ENCODE measurements at places on chromosomes 7 and 10.

DNA sequence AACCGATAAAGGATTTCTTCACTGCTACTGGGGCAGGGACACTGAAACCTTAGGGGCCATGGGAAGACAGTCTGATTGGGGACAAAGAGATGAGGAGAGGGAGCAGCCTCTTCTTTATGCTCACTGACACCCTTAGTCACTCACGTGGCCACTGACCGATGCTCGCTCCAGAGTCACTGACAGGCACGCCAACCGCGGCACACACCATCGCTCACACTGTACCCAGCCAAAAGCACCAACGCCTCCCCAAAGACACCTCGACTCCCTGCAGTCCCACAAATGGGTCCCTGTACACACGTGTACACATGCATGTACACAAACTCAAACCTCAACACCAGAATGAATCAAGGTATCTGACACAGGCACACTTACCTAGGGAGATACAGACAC is 35.3 kb upstream of the SLF2 start:
- DNase-seq: no peak

GRCh38 chr10:31819391-31819820 is 109.2 kb downstream of the ARHGAP12 start:
- DNase-seq: no peak

- no peak for DNase-seq
Observed at GRCh38 chr7:229184-229964, 37.0 kb downstream of the FAM20C start.

DNA sequence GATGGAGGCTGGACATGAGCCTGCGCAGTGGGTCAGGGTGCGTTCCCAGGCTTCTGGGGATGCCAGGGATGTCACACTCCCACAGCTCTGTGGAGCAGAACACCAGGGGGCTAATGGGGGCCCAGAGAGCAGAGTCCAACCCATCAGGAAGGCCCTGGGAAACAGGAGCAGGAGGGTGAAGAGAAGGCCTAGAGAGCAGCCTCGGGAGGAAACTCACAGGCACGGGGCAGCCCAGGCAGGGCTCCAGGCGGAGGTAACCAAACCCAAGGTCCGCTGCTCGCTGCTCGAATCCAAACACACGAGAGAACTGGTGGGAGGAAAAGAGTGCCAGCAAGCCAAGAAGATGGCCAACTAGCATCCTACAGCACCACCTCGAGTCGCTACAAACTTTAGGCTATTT is 130.7 kb upstream of the LANCL2 start:
- no peak for DNase-seq

DNA sequence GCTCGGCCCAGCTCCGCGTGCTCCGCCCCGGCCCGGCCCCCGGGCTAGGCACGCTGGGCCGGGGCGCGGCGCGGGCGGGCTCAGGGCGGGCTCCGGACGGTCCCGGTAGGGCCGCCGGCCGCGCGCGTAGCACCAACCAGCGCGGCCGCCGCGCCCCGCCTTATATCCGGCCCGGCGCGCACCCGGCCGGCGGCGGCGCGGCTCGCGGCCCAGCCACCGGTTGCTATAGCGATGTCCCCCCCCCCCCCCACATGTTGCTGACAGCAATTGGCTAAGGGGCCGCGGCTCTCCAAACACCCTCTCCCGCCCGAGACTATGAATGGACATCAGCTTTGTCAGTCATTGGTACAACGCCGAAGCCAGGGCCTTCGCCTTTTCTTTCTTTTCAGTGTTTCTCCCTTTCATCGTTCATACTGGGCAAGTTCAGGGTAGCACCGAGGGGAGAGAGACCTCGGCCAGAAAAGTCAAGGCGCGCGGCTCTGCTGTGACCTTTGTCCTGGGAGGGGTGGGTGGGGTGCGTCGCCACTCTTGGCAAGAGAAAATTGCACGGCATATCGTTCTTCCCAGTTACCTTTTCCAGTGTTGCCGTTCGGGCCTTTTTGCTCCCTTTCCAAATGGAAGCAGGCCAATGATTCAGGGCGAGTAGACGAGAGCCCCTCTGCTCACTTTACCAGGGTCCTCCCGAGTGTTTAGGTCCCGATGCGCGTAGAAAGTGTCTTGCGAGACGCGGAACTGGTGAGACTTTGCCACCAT is 354.2 kb downstream of the DNAJB6 start:
- DNase-seq: no peak

- no peak for DNase-seq
Observed at GRCh38 chr10:57119684-57120083, 758.6 kb upstream of the ZWINT start.

- peak; percentile 95 for DNase-seq
Observed at GRCh38 chr7:7182156-7183060, at the start of gene C1GALT1. Gene C1GALT1, plus strand, starts transcription at chr7:7182544. Its CDS starts 51,776 bp downstream, at chr7:7234320.

DNA sequence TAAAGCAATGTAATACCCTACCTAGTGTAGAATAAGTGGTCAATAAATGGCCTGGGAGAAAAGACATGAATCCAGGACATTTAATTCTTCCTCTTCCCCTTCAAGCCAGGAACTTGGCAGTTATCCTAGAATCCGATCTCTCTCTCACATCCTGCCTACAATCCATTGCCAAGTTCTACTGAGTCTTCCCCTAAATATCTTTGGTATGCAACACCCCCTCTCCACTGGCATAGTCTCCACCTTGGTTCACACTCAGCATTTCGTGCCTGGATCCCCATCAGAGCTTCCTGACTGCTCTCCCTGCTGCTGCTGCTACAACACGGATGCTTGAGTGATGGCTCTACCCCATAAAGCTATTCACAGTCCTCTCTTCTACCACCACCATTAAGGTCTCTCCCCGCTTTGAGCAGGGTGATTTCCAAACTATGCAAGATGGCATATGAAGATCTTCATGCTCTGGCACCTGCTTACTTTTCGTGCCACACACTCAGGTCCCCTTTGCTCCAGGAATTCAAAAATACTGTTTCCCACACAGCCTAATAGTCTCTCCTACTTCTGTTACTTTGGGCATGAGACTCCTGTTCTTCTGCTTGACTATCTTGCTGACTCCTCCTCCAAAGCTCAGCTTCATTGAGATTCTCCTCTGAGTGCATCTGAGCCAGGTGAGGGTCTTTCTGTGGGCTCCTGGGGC is 4.8 kb downstream of the ANK3 start:
- no peak for DNase-seq

DNA sequence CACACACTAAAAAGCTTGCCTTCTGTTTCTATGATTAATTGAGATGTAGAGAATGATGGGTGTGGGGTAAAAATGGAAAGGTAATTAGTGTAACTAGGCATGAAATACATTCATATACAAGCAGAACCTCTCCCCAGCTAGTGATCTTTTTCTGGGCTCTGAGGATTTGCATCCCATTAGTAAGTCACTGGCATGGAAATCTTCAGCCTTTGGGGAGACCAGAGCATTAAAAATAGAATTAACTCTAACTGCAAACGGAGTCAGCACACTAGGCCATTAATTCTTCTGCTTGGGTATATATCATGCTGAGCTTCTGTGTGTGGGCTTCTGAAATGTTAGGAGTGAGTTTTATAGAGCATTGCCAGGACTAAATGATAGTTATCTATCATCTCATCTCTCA is 128.9 kb downstream of the HDAC9 start:
- no peak for DNase-seq

- DNase-seq: no peak
Observed at GRCh38 chr7:18565337-18565736, 69.8 kb downstream of the HDAC9 start.

DNA sequence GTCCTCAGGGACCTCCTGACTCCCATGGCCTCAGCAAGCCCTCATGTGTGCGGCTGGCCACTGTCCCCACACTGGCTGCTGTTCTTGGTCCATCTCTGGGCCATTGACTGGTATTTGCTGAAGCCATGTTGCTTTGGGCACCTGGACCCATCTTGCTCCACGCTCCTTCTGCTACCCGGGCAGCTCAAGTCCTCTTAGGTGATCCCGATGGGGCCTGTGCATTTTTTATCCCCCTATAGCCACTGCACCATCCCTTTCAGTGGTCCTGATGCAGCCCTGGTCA is 16.7 kb downstream of the RAMP3 start:
- no peak for DNase-seq

- DNase-seq: no peak
Observed at GRCh38 chr10:80489371-80490112, 35.4 kb downstream of the TSPAN14 start.

GRCh38 chr10:22539579-22540298 is 174.6 kb downstream of the PIP4K2A start:
- DNase-seq: no peak

DNA sequence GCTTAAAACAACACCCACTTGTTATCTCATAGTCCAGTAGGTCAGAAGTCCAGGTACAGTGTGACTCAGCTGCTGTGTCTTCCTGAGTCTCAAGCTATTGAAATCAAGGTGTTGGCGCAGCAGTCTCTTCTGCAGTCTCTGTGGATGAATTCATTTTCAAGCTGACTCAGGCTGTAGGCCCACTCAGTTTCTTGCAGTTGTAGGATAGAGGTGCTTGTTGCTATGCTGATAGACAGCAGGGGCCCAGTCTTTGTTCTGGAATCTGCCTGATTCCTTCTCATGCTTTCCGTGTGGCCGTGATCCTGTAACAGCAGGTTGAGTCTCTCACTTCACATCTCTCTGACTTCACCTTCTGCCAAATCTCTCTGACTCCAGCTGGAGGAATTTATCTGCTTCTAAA is 400.4 kb upstream of the POM121L12 start:
- no peak for DNase-seq

DNA sequence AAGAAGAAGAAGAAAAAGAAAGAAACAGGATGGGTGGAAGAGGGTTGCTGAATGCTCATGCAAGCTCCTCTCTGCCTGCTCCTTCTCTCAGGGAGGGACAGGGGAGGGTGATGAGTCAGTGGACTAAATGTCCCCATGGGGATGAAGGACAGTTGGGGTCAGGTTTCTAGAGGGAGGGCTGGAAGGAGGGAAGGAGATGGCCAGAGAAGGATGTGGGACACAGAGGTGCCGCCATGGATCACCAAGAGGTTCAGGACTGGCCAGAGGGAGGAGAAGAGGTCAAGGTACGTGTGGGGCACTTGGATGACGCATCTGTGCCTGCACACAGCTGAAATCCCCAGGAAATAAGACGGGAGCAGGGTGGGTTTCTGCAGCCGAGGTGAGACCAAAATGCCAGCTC is 88.9 kb upstream of the GTF2I start:
- no peak for DNase-seq

DNA sequence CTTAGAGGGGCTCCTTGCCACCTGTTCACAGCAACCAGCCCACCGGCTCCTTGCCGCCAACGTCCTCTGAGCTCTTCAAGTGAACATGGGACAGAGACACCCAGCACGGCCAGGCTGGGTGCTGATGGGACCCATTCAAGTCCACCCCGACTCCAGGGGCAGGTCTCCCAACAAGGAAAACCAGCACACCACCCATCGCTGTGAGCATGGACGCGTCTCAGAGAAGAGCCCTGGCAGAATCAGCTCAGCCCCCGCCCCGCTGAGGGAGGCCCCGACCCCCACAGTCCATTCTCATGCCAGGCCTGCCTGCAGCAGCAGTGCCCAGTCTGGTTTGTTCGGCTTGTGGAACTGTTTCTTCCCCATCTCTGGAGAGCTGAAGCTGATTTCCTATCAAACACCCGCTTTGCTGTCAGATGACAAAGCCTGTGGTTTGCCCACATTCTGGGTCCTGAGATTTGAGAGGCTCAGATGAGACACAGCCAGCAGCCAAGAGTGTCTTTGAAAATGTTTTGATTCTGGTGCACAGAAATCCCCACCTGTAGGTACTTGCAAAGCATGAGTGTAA is 216.6 kb downstream of the ZMYND11 start:
- no peak for DNase-seq

DNA sequence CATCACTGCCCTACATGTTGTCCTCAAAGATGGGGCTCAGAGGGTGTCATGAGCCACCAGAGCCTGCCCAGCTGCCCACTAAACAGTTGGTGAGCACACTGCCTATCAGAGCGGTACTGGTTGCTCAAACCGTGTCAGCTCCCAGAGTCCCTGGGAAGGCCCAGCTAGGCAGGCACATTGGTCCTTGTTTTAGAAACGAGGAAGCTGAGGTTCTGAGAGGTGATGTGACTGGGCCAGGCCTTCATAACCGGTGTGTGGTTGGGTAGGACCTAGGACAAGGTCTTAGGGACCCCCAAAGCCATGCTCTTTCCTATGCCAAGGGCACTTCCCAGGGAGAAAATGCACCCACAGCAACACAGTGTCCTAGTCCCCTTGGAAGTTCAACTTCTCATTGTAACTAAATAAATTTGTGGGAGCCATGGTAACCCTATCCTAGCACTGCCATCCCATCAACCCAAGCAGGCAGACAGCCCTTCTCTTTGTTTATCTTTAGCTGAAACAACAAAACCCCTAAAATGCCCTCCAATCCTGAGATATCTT is 174.7 kb upstream of the PDE1C start:
- DNase-seq: no peak

DNA sequence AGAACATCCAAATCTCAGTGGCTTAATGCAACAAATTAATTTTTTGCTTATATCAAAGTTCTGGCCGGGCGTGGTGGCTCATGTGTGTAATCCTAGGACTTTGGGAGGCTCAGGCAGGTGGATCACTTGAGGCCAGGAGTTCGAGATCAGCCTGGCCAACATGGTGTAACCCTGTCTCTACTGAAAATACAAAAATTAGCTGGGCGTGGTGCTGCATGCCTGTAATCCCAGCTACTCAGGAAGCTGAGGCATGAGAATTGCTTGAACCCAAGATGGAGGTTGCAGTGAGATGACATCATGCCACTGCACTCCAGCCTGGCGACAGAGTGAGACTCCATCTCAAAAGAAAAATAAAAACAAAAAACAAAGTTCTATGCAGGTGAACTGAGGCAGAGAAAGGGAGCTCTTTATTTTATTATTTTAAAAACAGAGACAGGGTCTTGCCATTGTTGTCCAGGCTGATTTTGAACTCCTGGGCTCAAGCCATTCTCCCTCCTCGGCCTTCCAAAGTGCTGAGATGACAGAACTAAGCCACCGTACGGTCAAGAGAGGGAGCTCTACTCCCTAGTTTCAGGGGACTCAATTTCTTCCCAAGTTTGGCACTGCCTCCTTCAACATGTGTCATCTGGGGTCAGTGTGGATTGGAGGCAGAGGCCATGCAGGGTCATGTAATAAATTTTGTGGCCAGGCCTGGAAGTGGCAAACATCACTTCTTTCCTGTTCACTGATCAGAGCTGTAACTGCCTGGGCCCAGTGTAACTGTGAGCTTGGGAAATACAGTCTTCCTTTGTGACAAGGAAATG is 2.4 kb downstream of the ADCK2 start:
- DNase-seq: no peak

GRCh38 chr10:12193193-12193592 is 2.5 kb downstream of the NUDT5 start:
- DNase-seq: no peak

DNA sequence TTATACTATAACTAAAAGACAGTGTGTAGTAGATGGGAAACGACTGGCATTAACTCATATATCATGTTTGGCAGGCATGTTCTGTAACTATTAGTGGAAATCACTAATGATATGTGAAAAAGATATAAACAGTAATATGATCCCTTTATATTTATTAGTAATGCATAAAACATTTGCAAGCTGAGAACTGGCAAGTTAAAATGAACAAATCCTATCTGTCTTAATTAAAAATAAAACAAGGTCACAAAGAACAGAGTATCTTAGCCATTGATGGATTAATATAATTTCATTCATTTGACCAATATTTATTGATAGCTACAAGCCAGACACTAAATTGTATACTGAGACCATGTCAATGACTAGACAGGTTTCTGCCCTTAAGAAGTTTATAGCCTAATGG is 154.5 kb downstream of the CRPPA start:
- DNase-seq: no peak
